HT1080 (cell line): ENCODE measurements at places on chromosomes 6 and 20. TPM values are rescaled to one million over a fixed set of nuclear protein-coding genes. Genes with fewer than 3 reads are reported as not detected.

Gene ISM1
- 1.0 and 2.6 TPM in 2 replicates for total RNA-seq

Gene BLTP3A
- total RNA-seq = 4.7 and 7.1 TPM in 2 replicates

DNA sequence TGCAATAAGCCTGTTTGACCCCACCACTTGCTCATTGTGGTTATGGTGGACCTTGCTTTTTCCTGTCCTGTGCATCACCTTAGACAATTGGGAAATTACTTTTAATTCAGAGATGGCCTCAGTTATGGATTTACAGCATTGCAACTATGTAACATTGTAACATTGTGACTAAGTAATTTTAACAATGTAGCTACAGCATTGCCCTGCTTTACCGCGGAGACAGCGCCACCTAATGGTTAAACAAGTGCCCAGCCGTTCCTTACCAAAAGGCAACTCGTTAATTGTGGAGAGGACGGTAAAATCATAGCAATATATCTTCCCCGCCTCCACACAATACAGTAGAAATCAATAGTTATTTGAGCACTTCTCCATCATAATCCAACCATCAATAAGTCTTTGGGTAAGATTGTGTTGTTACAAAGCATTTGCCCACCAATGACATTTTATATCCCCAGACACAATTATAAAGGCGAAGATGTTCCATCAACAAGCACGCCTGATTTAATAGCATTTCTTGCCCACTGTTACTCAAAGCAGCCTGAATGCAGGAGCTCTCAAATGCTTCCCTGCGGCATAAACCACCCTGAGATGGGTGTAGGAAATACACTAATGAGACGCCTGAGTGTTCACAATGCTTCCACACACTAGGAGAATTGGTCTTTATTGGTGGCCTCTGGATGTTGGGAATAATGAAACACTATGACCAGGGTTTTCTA, 93.7 kb downstream of the PROKR2 start:
- peak; percentile 13 for DNase-seq

GRCh38 chr20:36183155-36183944, 28.8 kb downstream of the EPB41L1 start:
- no peak for DNase-seq
